RPMI8226 (cell line): ENCODE measurements at places on chromosomes 12 and 14.

- DNase-seq, result peak; percentile 94
Measured at GRCh38 chr14:91367173-91368171, 50.1 kb downstream of the CCDC88C start.

GRCh38 chr14:99595034-99595433 lies 9.0 kb downstream of the CCDC85C start:
- DNase-seq, result peak; percentile 45

DNA sequence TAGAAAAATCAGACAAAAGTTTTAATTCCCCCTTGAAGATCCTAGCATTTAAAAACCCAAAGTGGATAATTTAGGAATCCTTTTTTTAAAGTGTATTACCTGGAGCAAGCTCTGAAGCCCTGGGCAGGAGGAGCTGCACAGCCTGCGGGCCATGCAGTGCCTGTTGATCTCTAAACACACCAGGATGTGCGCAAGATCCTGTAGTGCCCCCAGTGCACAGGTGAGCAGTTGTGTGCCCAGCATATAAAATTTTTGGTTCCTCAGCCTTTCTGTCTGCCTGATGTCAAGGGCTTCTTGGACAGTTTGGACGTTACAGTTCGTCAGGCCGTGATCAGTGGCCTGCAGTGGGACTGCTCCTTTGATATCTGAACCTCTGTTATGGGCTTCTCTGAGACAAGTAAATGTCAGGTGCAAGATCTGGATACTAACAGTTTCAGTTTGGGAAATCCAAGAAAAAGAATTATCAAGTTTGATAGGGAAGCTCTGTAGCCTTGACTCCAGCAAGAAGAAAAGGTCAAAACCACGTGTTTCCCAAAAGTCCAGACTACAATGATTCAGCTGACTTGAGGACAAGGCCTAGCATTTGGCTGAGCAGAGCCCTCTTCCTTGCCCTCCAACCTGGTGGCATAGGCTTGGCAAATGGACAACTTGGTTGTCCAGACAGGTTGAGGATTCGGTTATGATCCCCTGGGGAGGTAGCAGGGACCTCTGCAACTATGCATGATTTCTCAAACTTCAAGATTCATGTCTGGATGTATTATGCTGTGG lies 1.0 kb downstream of the ATXN7L3B start:
- peak; percentile 63 for DNase-seq

GRCh38 chr14:93100100-93100499 lies 15.6 kb downstream of the ITPK1 start:
- no peak for DNase-seq
